AG04450 (cell line): ENCODE measurements at places on chromosomes 3 and 15.

- DNase-seq: no peak
Observed at GRCh38 chr3:191721390-191721861, 260.5 kb downstream of the PYDC2 start.

- no peak for DNase-seq
Observed at GRCh38 chr3:77513542-77513941, 473.6 kb downstream of the ROBO2 start.

- DNase-seq: peak; percentile 53
Observed at GRCh38 chr3:124774327-124774718, 44.1 kb downstream of the UMPS start.

DNA sequence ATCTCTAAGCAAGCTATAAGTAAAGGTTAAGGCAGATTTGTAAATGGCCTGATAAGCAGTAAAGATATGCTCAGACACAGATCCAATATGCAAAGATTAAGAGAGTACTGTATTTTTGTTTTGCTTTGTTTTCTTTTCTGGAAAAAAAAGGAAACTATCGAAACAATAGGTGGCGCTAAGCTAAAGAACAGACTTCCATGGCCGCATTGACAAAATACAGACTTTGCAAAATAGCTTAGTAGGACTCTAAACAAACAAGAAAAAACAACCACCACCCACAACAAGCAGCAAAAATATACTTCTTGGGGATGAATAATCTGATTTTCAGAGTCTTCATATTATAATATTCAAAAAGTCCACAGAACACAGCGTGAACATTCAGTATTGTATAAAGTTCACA, 758.4 kb upstream of the ROBO1 start:
- DNase-seq: no peak

DNA sequence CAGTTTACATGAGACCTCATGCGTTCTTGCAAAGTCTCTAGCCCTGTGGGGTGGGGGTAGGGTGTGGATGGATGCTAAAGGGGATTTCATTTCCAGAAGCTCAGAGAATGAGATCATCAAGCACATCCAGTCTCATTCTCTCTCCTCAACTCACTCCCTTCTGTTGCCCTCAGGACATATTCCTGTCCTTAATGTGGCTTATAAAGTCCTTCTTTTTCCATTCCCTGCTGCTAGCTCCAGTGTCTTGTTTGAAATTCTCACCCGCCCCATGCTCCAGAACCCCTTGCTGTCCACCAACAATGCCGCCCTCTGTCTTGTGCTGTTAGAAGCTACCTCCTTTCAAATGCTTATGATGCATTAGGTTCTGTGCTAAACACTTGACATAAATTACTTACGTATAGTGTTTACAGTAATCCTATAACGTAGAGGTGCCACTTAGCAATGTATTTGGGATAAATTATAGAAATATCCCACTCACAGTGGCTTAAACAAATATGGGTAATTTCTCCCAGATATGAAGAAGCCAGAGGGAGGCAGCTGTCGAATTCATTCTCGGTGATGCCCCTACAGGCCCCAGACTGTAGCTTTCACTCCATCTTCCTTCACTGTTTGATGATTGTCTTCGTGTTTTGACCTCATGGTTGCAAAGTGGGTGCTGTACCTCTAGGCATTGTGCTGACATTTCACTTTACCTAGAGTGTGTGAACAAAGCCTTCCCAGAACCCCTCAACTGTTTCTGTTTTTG, 273.1 kb upstream of the TBL1XR1 start:
- no peak for DNase-seq

GRCh38 chr3:72543246-72543645, 305.0 kb downstream of the SHQ1 start:
- DNase-seq: no peak

- DNase-seq: no peak
Observed at GRCh38 chr3:13745636-13746035, 134.2 kb downstream of the WNT7A start.

GRCh38 chr15:100879061-100879463, 569 bp upstream of the ALDH1A3 start:
- DNase-seq: no peak

GRCh38 chr3:22907161-22907780, 295.9 kb upstream of the UBE2E2 start:
- DNase-seq: no peak

GRCh38 chr15:31228980-31229826, 97.4 kb upstream of the KLF13 start:
- no peak for DNase-seq

DNA sequence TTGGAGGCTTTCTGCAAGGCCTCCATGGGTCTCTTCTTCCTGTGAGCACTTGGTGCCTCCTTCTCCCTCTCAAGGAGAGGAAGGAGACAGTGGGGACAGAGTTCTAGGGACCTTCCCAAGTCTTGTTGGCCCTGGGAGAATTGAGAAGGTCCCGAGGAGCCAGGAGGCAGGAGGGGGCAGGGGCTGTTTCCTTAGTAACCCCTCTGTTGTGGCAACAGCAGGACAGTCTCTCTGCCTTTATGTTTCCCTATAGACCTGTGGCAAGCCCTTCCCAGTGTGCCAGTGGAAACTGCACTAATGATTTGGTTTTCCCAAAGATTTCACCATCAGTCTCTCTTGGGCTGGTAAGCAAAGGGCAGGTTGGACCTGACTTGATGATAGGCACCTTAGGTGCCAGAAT, 87.8 kb upstream of the GALNT15 start:
- no peak for DNase-seq

DNA sequence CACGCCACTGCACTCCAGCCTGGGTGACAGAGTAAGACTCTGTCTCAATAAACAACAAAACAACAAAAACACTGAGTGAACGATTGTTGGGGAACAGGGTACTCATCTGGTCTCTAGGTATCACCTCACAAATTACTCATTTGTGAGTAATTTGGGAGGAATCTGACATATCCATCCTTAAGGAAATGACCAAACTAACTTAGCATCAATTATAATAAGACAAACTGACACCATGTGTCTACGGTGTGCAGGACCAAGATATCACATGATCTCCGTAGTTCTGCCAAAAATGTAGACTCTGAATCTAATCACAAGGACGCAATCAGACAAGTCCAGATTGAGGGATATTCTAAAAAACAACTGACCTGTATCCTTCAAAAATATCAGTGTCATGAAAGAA, 12.0 kb upstream of the DAPK2 start:
- no peak for DNase-seq

DNA sequence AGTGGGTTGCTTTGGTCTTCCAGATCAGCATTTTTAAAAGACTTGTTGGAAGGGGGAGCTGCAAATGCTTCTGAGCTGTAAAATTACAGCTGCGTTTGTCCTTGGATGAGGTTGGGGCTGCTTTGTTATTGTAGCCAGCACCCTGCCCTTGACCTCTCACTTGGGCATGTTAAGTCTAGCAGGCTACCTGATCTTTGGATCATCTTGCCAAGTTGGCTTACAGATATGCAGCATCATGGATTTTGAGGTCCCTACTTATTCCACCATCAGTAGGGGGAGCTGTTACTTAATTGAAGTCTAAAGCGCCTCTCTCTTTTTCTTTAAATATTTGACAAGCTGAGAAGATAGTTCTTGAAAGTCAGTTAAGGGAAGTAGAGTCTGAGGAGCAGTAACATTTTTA, 793.0 kb downstream of the MCTP2 start:
- DNase-seq: peak; percentile 7

GRCh38 chr3:16171009-16171408, 3.5 kb upstream of the GALNT15 start:
- no peak for DNase-seq

- no peak for DNase-seq
Observed at GRCh38 chr3:50510325-50510724, 6.9 kb upstream of the CACNA2D2 start.

DNA sequence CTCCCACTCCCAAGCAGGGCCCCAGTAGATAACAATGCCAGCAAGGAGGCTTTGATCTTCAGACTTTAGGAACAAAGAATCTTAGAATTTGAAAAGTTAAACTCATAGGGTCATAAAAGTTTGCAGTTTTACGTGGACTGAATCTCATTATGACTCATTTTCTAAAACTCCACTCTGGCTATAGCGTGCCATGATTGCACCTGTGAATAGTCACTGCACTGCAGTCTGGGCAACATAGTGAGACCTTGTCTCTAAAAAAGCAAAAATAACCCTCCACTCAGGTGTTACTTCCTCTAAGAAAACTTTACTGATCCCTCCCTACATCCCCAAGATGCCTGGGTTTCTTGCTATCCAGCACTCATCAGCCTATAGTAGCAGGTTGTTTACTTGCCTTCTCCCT, 104.5 kb downstream of the IL20RB start:
- DNase-seq: no peak

DNA sequence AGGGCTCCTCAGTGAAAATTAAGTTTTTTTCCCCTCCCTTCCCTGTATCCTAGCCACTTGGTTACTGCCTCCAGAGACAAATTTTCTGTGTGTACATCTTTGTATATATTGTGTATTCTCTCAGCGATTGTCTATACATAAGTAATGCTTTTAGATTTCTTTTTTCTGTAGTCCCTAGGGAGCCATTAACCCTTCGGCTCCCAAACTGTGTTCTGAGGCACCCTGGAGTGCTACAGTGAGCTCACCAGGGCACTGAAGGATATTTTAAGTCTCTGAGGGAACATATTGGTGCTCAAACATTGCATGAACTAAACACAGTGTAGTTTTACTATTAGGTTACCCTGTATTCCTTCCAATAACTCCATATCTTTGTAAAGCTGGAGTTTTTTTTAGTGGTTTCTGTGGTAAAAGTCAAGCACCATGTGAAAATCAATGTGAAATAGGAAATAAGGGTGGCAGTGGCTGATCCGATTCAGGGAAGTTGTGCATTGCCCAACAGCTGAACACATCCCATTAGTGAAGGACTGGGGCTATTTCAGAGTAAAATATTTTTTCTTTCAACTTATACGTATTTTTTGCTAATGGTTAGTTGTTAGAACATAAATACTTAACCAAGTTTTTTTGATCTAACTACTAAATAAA, 43.0 kb downstream of the USP13 start:
- no peak for DNase-seq

- DNase-seq: no peak
Observed at GRCh38 chr3:27289769-27290413, 79.3 kb downstream of the NEK10 start.

DNA sequence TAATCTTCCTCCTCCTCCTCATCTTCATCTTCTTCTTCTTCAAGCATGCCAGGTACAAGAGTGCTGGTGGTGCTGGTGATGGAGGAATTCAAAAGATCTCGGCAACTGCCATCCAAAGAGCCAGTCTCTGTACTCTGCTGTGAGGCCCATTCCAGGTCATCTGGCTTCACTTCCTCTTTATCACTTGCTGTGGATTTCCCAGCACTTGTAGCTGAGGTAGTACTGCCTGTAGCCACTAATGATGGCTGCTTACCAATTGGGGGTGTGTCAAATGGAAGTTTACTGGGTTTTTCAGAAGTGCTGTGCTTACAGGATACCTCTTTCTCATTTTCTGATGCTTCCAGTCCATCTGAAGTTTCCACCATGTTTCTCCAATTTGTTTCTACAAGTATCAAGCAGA, 28.8 kb upstream of the SHC4 start:
- no peak for DNase-seq

DNA sequence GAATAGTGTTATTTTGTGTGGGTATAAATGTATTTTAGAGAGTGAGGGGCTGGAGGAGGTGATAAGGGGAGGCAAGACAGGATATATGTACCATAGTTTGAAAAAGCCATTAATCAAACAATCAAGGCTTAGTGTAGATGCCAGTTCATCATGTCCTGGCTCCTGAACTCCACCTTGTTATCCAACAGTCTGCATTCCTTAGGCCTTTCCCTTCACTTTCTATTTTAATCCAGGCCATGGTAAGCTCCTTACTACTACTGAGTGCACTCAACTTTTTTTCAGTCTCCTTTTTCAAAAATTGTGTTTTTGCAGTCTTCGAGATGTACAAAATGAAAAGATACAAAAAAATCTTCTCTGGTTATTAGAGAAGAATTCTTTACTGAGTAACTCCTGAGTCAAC, 700.5 kb upstream of the NAALADL2 start:
- DNase-seq: no peak

DNA sequence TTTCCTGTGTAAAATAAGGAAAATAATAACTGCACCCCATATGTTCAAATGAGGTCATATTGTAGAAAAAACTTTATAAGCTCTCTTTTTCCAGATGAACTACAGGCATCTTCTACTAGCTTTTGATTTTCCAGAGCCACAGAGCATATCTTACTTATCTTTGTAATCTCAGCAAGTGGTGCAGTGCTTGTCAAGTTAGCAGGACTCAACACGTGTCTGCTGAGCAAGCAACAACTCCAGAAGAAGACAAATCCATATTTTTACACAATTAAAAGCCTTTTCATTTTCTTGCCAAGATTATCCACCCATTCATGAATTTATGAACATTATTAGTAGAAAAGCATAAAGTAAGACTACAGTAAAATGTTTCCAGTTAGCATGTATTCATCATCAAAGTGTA, 14.4 kb upstream of the TSC22D2 start:
- no peak for DNase-seq

- DNase-seq: no peak
Observed at GRCh38 chr3:184289426-184289938, 9.6 kb upstream of the PSMD2 start.

- DNase-seq: no peak
Observed at GRCh38 chr3:100796556-100796955, 87.3 kb downstream of the TFG start.

DNA sequence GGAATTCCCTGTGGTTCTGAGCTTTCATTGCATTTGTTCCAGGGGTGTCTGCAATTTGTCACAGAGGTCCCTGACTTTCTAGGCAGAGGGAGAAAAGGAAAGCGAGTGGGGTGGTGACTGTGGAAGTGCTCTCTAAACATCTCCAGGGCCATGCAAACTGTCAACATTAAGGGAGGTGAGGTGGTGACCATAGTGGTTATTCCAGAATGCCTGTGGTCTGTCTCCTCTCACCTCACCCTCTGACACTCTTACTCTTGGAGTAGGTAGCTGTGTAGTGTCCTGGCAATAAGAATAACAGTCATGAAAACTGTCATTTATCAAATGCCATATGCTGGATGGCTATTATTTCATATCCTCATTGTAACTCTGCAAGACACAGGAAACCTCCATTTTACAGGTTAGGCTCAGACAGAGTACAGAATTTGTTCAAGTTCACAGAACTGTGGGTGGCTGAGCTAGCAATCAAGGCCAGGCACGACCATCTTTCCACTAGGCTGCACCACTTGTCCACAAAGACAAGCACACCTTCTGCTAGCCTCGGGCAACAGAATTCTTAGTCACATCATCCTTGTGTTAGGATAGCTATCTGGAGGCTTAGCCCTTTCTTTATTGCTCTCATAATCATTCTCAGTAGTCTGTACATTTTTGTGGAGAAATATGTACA, 179.4 kb downstream of the CD47 start:
- DNase-seq: no peak

- DNase-seq: no peak
Observed at GRCh38 chr3:129627350-129628168, 21.1 kb upstream of the PLXND1 start.

DNA sequence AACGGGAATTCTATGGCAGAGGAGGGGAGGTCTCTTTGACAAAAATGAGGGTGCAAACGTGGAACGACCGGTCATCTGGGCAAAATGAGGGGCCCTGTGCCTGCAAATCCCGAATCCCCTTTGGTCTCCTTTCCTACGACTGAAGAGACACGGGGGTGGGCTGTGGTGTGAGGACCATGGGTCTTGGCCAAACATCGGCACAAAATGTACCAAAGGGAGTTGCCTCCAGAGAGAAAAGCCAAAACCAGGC, 498 bp downstream of the ZNF280D start:
- DNase-seq: no peak

GRCh38 chr3:149449182-149449581, 25.3 kb upstream of the TM4SF4 start:
- DNase-seq: no peak
